ENCODE measurements at places on chromosomes 12 and 14.

GRCh38 chr12:45182511-45182910 lies 33.4 kb upstream of the ANO6 start:
- no peak for DNase-seq

GRCh38 chr12:126488806-126489205 lies 1423.6 kb downstream of the AACS start:
- DNase-seq, result no peak

- no peak for DNase-seq
Observed at GRCh38 chr12:85260896-85261295, 19.1 kb upstream of the ALX1 start.

DNA sequence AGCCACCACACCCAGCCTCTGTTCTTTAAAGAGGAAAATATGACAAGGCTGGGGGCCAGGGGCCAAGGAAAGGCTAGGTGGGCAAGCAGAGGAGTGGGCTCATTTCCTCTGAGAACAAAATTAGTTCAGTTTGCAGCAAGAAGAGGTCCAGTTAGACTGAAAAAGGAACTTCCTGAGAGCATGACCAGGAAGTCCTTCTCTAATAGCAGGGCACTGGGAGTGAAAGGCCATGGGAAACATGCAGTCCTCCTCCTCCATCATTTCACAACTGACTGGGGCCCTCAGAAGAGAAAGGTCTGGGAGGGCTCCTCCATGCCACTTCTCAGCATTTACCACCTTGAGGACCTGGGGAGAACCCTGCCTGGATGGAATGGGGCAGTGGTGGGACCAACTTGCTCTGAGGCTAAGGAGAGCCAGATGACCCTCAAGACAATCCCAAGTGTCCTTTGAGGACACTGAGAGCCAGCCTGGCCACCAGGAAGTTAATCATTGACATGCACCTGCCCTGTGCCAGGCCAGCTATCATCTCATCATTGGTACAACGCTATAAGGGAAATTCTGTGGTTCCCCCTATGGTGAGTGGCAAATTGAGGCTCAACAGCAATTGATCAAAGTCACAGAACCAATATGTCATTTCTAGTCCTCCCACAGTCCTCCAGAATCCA lies 2.0 kb downstream of the AQP2 start:
- DNase-seq, result no peak

DNA sequence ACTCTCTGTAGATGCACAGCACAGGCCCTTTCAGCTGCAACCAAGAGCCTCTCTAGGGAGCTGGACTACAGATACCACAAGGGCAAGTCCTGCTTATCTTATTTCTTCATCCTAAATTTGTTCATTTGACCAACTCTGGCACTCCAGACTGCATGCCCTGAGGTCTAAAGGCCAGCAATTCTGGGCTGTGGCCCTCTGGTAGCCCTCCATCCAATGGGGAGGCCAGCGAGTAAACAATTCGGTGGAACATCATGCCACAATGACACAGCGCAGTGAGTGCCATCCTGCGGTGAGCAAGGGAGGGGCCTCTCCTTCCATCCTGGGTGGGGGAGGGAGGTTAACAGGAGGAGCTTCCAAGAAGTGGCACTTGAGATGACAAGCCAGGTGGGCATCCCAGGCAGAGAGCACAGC lies 652 bp upstream of the SELPLG start:
- no peak for DNase-seq

GRCh38 chr14:78836777-78837176 lies 666.6 kb downstream of the NRXN3 start:
- peak; percentile 37 for DNase-seq

DNA sequence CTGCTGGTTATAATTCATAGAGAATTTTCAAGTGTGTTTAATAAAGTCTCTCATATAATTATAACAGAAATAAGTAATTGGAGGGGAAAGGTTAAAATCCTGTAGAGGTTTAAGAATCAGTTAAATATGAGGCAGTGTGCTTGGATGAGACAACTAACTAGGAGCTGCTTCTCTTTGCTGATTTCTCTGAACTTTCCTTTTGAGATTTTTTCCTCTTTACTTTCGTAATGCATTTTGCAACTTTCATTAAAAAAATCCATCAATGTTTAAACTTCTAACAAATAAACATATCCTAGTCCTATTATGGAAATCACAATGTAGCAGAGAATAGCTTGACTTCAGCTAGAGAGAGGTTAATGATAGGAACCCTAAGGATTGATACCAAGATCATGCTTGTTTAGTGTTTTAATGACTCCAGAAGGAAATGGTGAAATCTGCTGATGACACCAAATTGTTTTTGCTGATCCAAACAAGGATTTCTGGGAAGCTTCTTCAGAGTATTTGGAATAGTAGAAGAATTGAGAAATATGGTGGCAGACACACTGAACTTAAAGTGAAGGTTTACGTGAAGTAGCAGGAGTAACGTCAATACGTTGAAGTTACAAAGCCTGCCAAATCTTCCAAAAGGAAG lies 122.6 kb downstream of the RAD51B start:
- DNase-seq, result no peak

GRCh38 chr12:127428420-127428819 lies 838.5 kb upstream of the TMEM132C start:
- no peak for DNase-seq

DNA sequence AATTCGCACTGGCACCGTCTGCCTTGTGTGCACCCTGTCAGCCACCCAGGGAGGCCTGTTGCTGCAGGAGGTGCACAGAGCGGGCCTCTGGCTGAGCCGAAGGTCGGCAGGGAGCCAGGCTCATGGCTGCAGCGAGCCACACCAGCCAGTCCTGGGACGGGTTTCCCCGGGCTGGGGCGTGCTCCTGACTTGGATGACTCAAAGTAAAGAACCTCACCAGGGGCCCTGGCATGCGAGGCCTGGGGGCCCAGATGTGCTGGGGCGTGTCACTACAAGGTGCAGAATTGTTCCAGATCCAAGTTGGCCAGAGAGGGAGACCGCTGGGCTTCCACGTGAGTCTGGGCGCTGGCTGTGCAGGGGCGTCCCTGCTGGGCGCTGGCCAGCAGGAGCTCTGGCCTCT lies 34.5 kb downstream of the FBRSL1 start:
- DNase-seq, result no peak

DNA sequence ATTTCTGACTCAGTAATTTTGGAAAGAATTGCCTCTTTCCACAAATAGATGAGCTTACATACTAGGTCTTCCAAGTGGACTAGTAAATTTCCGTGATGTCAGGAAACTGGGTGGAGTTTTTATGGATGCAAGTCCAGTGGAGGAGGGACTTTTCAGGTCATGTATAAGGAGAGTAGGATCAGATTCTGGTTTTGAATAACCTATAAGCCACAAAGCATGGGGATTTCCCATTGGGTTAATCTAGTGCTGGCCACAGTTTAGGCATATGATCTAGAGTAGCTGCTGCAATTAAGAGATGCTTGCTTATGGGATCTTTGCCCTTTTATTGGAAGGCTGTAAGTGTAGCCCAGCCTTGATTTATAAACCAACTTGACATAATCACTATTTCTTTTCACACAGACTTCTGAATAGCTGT lies 33.8 kb downstream of the STK38L start:
- peak; percentile 60 for DNase-seq

GRCh38 chr14:25803386-25804018 lies 753.6 kb upstream of the STXBP6 start:
- no peak for DNase-seq

- DNase-seq, result no peak
Observed at GRCh38 chr14:65723348-65723747, 310.8 kb downstream of the FUT8 start.

DNA sequence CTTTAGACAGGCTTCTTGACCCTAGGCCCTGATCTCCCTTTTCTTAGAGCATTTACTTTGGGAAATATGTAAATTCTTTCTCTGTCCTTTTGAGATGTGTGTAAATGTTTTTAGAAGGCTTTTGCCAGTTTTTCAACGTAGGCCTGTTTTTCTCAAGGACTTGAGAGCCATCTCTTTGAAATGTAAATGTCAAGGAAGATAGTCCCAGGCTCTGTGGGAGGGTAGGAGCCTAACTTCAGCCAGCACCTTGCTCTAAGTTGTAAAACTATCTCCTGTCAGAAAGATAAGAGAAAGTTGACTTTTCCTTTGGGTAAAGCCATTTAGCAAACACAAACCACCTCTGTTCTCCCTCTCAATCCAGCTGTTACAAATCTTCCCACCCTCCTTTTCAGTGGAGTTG lies 219.8 kb downstream of the RPS29 start:
- peak; percentile 4 for DNase-seq

- DNase-seq, result no peak
Observed at GRCh38 chr12:21561158-21561557, 35.1 kb downstream of the SPX start.

DNA sequence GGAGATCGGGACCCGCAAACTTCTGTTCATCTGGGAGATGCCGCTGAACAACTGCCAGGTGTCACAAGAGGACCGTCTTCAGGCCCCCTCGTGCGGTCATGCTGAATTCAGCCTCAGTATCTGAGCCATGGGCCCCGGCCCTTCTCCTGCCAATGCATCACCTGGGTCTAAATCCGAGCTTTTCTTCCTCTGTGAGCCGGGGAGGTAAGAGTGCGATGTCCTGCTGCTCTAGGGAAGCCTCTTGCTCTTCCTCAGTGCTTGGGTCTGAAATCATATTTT lies 155.8 kb upstream of the FKBP4 start:
- DNase-seq, result no peak

DNA sequence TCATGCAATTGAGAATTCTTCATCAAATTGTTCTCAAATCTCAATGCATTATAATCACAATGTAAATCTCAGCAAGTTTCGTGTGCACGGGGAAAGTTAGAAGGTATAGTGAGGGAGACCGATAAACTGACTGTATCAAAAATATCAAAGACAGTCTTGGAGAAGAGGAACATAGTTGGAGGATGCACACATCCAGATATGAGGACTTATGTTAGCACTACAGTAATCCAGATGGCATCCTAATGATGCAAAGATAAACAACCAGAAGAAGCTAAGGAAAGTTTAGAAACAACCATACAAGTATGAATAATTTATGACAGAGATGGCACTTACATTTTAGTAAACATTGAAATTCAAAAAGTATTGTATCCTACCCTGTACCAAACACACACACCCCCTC lies 760.1 kb downstream of the RPS29 start:
- DNase-seq, result no peak

- no peak for DNase-seq
Observed at GRCh38 chr12:8822298-8822697, at the start of gene A2ML1. A2ML1 (plus strand) TSS chr12:8822621; CDS start chr12:8822652, 31 bp downstream.

DNA sequence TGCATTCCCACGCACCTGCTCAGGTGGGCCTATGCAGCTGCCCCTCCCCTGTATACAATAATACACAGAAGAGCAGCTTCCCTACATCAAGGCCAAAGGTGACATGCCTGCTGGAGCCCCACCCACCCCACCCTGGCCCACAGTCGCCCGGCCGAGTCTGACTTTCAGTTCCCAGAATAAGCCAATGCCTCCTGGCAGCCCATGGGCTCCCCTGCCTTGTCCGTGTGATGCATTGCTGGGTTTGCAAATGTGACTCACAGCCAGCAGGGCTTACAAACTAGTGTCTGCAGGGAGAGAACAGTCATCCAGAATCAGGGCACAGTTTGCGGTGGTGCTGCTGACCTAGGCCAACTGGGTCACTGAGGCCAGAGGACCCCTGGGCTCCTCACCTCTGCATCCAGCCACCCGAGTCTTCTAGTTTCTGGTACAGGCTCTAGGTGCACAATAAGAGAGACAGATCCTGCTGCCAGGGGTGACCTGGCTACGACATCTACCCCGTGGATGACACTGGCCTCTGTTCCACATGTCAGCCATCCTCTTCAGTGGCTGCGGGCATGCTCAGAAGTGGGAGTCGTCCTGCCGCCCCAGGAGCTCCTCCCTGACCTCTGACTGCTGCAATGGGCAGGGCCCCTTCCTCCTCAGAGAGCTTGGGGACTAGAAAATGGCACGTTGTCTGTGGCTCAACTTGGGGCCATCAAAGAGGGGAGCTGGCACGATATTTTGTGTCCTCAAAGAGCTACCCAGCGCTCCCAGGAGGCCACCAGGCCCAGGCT lies 84.5 kb downstream of the CHGA start:
- no peak for DNase-seq

- DNase-seq, result no peak
Observed at GRCh38 chr14:104555430-104556255, 23.9 kb upstream of the C14orf180 start.

GRCh38 chr12:7161811-7162210 lies 27.7 kb upstream of the PEX5 start:
- no peak for DNase-seq

DNA sequence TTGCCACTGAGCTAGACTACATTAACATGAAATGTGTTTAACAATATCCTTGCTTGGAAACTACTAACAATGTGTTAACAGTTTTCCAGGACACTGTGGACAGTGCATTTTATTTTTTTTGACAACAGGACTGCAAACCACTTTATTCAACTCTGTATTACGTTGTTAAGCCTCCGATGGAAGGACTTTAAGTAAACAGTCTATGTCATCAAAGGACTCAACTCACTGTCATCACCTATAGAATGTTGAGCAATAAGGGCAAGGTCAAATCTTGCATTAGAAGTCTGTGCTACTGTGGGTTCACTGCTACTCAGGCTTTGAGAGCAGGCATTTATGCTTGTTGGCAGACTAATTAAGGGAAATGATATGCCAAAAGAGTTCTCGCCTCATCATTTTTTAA lies 483.7 kb downstream of the FLRT2 start:
- peak; percentile 46 for DNase-seq

- no peak for DNase-seq
Observed at GRCh38 chr12:107845226-107845979, 70.9 kb downstream of the ASCL4 start.

- DNase-seq, result no peak
Observed at GRCh38 chr12:108526482-108527165, 11.5 kb downstream of the FICD start.

DNA sequence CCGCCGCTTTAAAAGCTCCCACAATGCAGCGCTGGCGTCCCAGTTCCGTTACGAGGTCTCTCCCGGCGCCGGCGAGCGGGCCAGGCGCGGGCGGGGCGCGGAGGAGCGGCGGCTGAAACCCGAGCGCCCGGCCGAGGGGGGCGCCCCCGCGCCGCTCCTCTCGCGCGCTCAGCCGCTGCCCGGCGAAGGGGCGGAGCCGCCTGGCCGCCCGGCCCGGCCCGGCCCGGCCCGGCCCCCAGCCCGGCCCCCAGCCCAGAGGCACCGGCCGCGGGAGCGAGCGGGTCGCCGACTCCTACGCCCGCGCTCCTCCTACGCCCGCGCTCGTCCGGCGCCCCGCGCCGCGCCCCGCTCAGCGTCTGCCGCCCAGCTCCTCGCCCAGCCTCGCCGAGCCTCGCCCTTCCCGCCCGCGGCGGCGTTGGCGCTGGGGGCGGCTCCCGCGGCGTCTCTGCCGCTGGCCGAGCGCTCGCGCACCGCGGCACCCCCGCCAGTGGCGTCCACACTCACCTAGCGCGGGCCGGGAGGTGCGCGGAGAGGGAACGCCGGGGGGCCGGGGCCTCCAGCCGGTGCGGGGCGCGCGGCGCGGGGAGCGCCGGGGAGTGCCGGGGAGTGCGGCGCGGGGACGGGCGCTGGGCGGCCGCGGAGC lies at the start of gene RASSF8:
Gene RASSF8 (plus strand): TSS at position 255 of the 643 bp plus-strand sequence. CDS start 96,662 bp downstream, outside the sequence.
- peak; percentile 23 for DNase-seq
